Coronary artery (tissue), 2 donors: ENCODE measurements at places on chromosomes 12 and 14.

DNA sequence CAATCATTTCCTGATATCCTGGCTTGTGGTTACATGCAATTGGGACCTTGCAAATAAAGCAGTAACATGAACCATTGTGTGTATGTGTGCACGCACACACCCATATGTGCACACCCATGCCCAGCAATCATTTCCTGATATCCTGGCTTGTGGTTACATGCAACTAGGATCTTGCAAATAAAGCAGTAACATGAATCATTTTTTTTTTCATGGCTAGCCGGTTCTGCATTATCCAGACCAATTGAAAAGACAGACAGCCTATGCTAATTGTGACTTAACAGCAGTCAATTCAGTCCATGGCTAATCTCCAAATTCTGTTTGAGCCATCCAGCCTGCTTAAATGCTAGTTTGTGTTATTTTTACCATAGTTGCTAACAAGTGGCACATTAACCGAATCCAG is 134.3 kb downstream of the TTC7B start:
- no peak for DNase-seq

GRCh38 chr12:121248622-121249021 is 38.7 kb downstream of the P2RX4 start:
- no peak for DNase-seq

DNA sequence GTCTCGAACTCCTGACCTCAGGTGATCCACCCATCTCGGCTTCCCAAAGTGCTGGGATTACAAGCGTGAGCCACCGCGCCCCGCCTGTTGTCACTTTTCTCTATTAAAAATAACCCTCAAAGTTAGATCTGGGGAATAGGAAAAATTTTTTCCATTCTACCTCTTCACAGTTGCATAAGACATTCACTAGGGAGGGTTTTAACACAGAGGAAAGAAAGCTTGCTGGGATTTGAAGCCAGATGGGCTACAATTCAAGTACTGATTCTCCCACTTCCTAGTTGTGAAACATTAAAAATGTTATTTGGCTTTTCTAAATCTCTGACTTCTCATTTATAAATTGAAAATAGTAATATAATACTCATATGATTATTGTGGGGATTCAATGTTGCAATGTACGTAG is 23.3 kb upstream of the SLC15A5 start:
- no peak for DNase-seq

DNA sequence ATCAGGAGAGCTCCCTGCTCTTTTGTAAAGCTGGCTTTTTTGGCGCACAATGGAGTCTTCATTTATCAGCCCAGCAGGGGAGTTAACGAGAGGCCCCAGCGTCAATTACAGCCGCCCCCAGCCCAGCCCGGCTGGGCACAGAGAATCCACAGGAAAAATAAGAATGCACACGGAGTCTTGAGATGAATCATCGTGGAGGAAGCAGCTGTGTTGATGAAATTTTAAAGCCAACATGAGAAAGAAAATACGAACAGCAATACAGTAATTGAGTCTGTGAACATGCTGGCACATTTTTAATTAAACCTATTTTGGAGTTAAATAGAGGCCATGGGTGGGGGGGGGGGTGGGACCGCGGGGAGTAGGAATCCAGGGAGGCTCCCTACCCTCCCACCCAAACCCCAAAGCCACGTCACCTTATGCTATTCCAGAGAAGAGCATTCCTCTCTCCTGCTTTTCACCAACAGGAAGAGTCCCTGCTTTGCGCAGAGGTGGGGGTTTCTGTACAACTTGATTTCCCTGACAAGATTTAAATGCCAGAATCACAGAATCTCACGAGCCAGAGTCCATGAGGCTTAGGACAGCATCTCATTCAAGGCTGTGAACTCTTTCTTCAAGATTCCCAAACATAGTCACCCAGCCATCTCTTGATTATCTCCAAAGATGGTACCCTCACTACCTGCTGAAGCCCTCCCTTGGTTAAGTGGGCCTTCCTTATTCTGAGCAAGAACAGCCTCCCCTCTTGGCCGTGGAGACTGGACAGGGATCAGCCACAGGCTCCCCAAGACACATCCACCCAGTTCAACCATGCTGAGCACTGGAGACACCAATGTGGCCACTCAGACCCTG is 50.3 kb downstream of the CCNK start:
- no peak for DNase-seq

GRCh38 chr14:31960039-31960438 is 117.1 kb upstream of the ARHGAP5 start:
- no peak for DNase-seq

- no peak for DNase-seq
Observed at GRCh38 chr14:96088074-96088473, 48.9 kb downstream of the C14orf132 start.

DNA sequence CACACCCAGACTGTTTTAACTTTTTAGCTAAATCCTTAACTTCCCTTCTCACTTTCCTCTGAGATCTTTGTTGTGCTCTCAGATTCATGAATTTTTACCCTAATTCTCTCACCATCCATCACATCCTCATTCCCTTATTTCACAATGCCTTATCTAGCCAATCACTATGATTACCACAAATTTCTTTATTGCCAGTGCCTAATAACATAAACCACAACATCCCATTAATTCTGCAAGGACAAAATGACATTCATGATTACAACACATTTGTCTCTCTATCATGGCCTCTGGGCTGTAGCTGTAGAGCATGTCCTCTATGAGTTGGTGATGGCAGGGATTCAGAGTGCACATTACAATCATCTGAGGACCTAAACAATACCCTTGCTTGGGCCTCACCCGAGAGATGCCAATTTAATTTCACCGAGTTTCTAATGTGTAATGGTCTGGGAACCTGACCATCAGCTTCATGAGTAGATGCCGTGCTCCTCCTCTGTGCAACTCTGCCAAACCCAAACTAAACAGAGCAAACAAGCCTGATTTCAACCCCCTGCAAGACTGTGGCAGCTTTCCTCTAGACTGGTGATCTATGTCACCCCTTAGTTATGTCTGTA is 99.3 kb downstream of the SPTSSA start:
- DNase-seq: no peak
